ENCODE measurements at places on chromosomes 11 and 22.

DNA sequence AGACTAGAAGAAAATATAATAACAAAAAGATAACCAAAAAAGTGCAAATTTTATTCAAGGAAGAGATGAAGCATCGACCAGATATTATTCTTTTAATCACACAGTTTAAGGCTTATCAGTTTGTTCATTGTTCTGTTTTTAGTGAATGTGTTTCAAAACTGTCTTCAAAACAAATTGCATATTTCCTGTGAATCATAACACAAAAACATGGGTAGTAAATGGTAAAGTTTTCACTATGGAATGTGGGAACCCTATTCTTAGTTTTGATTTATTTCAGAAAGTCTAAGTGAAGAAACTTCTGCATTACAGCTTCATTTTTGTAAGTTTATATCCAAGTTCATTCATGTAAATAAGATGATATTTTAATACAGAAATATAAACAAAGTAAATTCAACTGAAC is 207.6 kb upstream of the LUZP2 start:
- DNase-seq, result no peak

DNA sequence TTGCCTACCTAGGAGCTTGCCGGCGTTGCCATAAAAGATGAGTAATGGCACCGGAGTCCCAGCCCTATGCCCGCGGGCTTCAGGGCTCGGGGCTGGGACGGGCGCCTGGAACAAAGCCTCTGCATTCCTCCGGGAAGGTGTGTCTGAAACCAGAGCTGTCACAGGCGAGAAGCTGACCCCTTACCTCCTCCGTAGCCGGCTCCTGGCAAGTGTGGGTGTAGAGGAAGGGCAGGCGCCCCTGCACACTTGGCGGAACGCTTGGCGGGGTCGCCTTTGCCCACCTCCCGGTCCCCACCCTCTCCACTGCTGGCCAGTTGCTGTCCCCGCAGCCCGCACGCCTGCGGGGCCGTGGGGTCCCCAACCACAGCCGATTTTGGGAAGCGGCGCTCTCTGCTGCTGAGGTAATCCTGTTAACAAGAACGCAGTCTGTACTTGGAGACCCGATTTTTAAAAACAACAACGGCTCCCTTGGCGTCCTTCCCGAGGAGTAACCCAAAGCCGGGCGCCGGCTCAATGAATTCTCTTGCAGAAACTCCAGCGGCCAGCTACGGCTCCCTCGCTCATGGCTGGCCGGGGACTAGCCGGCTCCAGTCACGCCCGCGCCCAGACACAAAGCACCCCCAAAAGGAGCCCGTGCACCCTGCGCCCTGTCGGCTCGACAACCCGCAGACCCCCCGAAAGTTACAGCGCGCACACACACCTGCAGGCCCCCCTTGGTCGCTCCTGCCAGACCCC is 89.2 kb downstream of the PLEKHA7 start:
- no peak for DNase-seq

DNA sequence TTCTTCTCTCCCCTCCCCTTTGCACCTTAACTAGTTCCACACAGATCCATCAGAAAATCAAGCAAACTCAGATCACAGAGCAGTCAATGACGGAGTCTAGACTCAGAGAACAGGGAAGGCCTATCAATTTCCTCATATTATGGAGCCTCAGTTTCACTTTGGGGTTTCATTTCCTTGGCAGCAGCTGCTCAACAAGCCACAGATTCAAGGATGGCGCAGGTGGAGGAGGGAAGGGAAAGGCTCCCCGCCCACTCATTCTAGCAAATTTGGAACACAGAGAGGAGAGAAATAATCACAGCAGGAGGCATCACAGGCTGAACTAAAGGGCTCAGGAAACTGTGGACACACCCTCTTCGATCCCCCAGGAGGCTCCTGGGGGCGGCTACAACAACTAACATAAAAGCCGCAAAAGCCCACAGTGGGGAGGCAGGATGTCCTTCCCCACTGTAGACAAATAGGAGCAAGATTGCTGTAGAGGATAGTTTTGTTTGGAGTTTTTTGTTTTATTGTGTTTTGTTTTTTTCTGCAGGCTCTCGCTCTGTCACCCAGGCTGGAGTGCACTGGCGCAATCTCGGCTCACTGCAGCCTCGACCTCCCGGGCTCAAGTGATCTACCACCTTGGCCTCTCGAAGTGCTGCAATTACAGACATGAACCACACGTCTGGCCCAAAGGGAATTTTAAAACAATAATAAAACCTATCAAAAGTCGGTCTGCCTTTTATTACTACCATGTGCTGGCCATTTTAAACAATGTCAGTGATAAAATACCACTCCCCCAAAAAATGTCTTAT is 3.4 kb downstream of the PLAAT3 start:
- no peak for DNase-seq

GRCh38 chr11:63682066-63683021 is 1.0 kb downstream of the RTN3 start:
- no peak for DNase-seq

GRCh38 chr11:26828288-26828687 is 106.4 kb upstream of the SLC5A12 start:
- DNase-seq, result no peak

- no peak for DNase-seq
These were observed 12.8 kb downstream of the ARAP1 start for GRCh38 chr11:72739240-72740059.

- DNase-seq, result no peak
These were observed 2.7 kb downstream of the ST3GAL4 start for GRCh38 chr11:126357969-126358762.

- DNase-seq, result no peak
These were observed 50.6 kb upstream of the MN1 start for GRCh38 chr22:27851974-27852746.

GRCh38 chr22:36824655-36825054 is 7.8 kb upstream of the PVALB start:
- DNase-seq, result no peak

DNA sequence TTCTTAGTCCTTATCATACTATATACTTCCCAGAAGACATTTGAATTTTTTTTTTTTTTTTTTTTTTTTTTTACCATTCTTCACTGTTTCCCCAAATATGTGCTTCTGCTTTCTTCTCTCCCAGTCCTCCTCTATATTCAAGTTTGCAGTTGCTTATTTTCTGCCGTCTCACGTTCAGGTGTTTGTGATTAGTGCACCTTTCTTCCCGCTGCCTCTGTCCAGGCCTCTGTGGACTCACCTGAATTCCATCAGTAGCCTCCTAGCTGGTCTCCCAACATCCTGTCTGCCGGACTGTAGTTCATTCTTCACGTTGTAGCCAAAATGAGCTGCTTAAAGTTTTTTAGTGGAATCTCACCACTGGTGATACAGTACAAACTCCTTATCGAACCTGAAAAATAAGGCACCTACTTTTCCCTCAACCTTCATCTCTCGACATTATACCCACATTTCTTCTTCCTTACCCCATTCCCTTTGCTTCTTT is 795 bp upstream of the MSANTD4 start:
- DNase-seq, result peak; percentile 23

Data from tibial nerve (tissue), 4 donors.